ENCODE measurements at places on chromosomes 7 and 10. TPM values are rescaled to one million over a fixed set of nuclear protein-coding genes. Genes with fewer than 3 reads are reported as not detected.

The MKX gene
- total RNA-seq: 0.28 TPM

The DNAJC1 gene
- total RNA-seq: 22.8 TPM

The HOXA9 gene
- total RNA-seq: 0.28 TPM

The ARHGEF35 gene
- not detected for total RNA-seq

The GATA3 gene
- not detected for total RNA-seq

The ANKMY2 gene
- total RNA-seq: 41.9 TPM

The SEMA4G gene
- total RNA-seq: 0.56 TPM

The BAMBI gene
- total RNA-seq: 19.4 TPM

The DNAJC30 gene
- 1.7 TPM for total RNA-seq

The TMEM236 gene
- not detected for total RNA-seq

The HMX3 gene
- total RNA-seq: not detected

The LRRC18 gene
- not detected for total RNA-seq

The GAD2 gene
- not detected for total RNA-seq

The TMEM26 gene
- 0.56 TPM for total RNA-seq

The PTPRZ1 gene
- total RNA-seq: not detected

The C10orf67 gene
- total RNA-seq: 0.18 TPM

The FAM149B1 gene
- 28.3 TPM for total RNA-seq

The SLC26A3 gene
- not detected for total RNA-seq

The SUPV3L1 gene
- total RNA-seq: 24.4 TPM

The TUBB8 gene
- not detected for total RNA-seq

The CABCOCO1 gene
- total RNA-seq: 0.18 TPM

The WNT8B gene
- not detected for total RNA-seq

The MET gene
- total RNA-seq: 68.0 TPM

The VKORC1L1 gene
- total RNA-seq: 19.4 TPM
